ENCODE measurements at places on chromosomes 3 and 15. TPM values are rescaled to one million over a fixed set of nuclear protein-coding genes. Genes with fewer than 3 reads are reported as not detected.

- DNase-seq: no peak
Observed at GRCh38 chr3:45545476-45545875, 49.1 kb upstream of the LIMD1 start.

GRCh38 chr3:114318295-114318694 lies 24.5 kb downstream of the TIGIT start:
- DNase-seq: no peak

DNA sequence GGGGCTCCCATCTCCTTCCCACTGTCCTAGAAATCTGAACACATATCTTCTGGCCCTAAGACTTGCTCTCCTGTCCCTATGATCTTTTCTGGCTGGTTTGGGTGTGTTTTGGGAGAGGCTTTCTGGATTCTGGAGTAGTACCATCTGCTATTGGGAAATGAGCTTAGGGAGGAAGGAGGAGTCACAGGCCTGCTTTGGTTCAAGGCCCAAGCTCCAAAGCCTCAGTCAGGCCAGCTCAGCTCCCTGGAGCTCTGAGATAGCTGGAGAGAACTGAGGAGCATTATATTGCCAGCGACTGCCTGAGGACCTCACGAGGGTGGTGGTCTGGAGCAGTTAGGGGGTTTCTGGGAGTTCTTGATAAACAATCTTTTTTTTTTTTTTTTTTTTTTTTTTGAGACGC lies 18.7 kb downstream of the RASGRF1 start:
- DNase-seq: no peak

DNA sequence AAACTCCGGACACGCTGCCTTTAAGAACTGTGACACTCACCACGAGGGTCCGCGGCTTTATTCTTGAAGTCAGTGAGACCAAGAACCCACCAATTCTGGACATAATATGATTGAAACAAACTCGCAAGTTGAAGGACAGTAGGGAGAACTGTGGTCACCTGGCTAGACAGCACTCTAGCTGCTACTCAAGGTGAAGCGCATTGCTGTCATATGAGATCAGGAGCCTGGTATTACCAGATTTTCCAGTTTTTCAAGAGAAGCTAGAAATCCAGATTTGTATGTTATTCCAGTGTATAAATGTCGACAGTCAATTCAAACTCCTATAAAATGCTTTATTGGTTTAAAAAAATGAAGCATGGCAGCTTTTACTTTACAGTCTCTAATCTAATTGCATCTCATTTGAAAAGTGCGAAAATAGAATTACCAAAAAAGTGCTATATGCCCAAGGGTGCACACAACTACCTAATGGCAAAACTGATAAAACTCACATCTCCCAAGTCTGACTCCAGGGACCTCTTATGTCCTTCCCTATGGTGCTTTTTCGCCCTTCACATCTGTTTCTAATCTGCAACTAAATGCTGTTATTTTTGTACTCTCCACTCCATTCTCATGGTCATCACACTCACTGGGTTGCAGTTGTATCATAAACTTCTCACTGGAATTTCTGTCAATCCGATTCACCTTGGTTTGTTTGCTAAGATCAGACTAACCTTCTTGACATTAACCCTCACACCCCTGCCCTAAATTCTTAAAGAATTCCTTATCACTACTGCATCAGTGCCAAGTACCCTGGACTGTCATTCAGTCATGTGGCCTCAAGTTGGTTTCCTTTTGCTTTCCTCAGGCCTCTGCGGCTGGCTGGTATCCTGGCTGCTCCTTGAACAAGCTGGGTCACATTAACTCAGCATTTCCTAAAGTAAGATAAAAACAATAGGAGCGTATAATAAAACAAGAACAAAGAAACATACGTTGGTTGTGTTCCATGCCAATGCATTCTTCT lies 31.5 kb upstream of the ARHGEF26 start:
- DNase-seq: no peak

Gene ECE2
- not detected for total RNA-seq

Data from activated CD4-positive, alpha-beta memory T cell treated with anti-CD3 and anti-CD28 coated beads, Interleukin-2, amount 10 ng/mL, durations not matched to agents 7 days and 5 days (primary cell).